ENCODE measurements at places on chromosomes 3 and 15. TPM values are rescaled to one million over a fixed set of nuclear protein-coding genes. Genes with fewer than 3 reads are reported as not detected.
A peak's percentile ranks its signal among the peaks of the same experiment; 100 is the strongest.

GRCh38 chr3:31196261-31196660, 301.8 kb upstream of the GADL1 start:
- peaks cover 6% of the 10 kb centered on the region for H3K4me1 ChIP-seq
- DNase-seq, result no peak
- H3K27ac ChIP-seq, result no peak overlapping the region
- H3K36me3 ChIP-seq, result no peaks in the 10 kb centered on the region
- H3K4me3 ChIP-seq, result no peak overlapping the region

The MCTP2 gene
- 36.1 TPM for total RNA-seq

DNA sequence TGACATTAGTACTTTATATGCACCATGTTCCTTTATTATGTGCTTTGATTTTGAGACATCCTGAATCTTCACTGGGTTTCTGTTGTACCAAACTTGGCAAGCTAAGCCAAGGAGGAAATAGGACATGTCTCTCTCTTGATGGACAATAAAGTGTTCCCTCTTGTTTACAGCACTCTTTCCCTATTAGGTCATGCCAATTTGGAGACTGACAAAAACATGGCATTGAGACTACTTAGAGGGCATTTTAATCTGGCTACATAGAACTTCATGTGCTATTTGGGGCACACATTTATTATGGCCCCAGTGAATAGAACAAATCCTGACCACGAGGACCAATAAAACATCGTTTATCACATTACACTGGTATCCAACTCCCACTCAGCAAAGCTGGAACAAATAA, 85.3 kb upstream of the TNFSF10 start:
- peak overlapping the region; percentile 14 for H3K27ac ChIP-seq
- no peaks in the 10 kb centered on the region for H3K27me3 ChIP-seq
- H3K36me3 ChIP-seq, result no peaks in the 10 kb centered on the region
- peaks cover 11% of the 10 kb centered on the region for H3K4me1 ChIP-seq

The ANP32A gene
- 129 TPM for total RNA-seq

DNA sequence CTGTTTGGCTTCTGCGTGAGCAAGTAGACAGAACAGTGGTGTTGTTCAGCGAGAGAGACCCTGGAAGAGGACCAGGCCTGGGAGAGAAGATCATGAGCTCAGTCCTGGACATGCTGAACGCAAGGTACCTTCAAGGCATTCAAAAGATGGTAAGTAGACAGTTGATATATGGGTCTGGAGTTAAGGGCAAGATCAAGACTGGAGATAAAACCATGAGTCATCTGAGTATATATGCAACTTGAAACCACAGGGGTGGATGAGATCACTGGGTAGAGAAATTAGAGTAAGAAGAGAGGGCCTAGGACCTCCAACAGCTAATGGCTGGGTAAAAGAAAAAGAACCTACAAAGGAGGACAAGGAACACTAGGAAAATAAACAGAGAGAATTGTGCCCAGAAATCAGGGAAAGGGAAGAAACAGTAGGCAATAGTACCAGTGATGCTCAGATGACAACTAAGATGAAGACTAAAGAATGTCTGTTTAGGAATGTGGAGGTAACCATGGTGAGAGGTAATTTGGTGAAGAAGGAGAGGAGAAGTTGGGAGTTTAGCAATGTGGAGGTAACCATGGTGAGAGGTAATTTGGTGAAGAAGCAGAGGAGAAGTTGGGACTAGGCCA, 343.2 kb upstream of the ADAMTS9 start:
- no peaks in the 10 kb centered on the region for H3K36me3 ChIP-seq
- H3K4me1 ChIP-seq, result no peaks in the 10 kb centered on the region
- no peak overlapping the region for H3K27ac ChIP-seq
- no peak overlapping the region for H3K4me3 ChIP-seq
- DNase-seq, result no peak

The SCN5A gene
- total RNA-seq, result 0.24 TPM

DNA sequence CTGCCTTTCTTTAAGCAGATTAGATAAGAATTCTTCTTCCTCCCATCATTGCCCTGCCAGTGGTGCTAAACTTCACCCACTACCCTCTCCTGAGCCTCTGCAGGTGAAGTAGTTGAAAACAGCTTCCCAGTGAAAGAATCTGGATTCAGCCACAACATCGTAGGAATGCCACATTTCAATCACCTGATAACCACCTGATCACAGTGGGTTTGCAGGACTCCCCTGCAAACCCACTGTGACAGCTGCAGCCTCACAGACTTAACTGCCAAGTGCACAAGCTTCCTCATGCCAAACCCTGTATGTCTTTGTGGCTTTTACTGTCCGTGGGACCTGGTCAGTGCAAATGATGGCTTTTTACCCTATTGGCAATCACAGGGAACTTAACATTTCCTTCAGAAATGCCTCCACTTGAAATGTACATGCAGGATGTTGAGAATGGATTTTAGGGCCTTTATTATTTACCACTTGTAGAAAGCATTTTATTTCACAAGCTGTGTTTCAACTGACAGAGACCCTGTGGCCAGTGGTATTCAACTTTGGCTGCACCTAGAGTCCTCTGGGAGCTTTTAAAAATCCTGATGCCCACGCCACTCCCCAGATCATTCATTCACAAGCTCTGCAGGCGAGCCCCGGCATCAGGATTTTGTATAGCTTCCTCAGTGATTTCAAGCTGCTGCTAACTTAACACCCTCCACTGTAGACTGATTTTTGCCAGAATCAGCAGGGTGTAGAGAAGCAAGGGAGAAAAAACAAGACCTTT, 49.1 kb downstream of the OXNAD1 start:
- H3K27me3 ChIP-seq, result no peaks in the 10 kb centered on the region
- DNase-seq, result no peak
- H3K36me3 ChIP-seq, result peaks cover 59% of the 10 kb centered on the region
- H3K4me3 ChIP-seq, result no peak overlapping the region
- H3K4me1 ChIP-seq, result peaks cover 27% of the 10 kb centered on the region
- no peak overlapping the region for H3K27ac ChIP-seq

The TMCC1 gene
- total RNA-seq, result 33.4 TPM

The SLC12A8 gene
- total RNA-seq, result 9.1 TPM

DNA sequence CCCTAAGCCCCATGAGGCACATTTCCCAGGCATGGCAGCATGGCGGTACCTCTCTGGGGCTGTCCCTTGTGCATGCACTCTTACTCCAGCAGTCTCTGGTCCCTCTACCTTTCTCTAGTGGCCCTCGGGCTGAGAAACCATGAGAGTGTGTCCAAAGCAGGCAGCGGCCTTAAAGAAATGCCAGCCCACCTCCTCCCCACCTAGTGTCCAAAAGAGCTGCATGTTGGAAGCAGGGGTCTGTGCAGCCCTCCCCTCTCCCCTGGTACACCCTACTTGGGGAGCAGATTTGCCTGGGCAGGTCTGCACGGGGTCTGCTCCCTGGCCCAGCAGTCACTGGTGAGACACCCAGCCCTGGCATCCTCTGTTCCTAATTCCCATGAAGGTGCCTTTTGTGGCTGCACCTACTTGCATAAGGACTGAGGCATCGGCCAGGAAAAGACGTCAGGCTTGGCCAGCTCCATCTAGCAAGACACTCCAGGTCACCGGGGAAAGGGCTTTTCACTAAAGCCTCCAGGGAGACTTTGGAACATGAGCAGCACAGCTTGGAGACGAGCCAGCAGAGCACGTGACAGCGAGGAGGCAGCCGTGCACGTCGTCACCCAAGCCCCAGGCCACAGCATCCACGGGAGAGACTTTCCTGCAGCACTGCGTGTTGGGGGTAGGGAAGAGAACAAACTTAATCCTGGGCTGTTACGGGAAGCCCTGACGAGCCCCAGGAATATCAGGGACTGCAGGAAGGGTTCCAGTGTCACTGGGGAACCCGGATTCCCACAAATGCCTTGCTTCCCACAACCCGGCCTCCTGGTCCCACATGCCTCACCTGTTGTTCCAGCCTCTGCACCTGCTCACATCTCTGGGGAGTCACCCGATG, 38.8 kb downstream of the TM2D3 start:
- peaks cover 7% of the 10 kb centered on the region for H3K4me1 ChIP-seq
- DNase-seq, result no peak
- H3K27ac ChIP-seq, result no peak overlapping the region
- H3K36me3 ChIP-seq, result no peaks in the 10 kb centered on the region

DNA sequence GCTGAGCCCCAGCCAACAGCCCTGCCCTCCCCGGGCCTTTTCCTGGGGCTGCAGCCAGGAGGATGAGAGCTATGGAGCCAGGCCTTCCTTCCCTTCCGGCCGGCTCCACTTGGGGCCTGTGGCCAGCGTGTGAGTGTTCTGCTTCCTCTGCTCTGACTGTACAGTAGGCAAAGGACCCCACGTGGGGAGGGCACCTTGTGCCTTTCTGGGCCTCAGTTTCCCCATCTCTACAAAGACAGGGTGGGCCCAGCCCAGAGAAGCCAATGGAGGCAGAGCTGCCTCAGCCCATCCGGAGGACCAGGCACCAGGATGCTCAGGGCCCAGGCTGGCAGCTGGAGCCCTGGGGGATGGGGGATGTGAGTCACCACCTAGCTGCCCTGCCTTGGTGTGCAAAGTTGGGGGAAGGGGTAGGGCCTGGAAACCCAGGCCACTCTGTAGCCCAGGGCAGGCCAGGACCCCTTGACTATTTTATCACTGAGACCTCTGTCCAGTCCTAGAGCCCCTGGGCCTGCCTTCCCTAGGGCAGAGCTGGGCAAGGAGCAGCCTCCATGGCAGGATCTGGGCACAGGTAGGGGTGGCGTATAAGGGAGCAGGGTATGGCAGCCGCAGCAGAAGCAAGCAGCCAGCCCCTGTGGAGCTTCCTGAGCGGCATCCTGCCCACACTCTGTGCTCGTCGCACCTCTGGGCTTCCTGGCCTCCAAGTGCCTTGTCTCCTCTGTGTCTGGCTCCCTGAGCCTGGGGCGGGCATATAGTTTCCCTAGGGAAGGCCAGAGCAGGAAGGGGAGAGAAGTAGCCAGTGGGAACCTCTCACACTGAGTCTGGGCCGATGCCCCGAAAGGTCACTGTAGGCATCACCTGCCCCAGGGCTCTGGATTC, 1.8 kb downstream of the PSTPIP1 start:
- no peaks in the 10 kb centered on the region for H3K36me3 ChIP-seq
- H3K27me3 ChIP-seq, result no peaks in the 10 kb centered on the region
- DNase-seq, result no peak
- H3K27ac ChIP-seq, result peak overlapping the region; percentile 77

GRCh38 chr15:45111390-45112142, 2.4 kb downstream of the DUOX2 start:
- H3K27ac ChIP-seq, result no peak overlapping the region
- no peak overlapping the region for H3K4me3 ChIP-seq
- H3K36me3 ChIP-seq, result no peaks in the 10 kb centered on the region
- H3K27me3 ChIP-seq, result peaks cover 74% of the 10 kb centered on the region
- H3K4me1 ChIP-seq, result peaks cover 29% of the 10 kb centered on the region

The ZNF620 gene
- 6.4 TPM for total RNA-seq

The DUOXA2 gene
- total RNA-seq, result not detected

The SERINC4 gene
- not detected for total RNA-seq

The CIDEC gene
- total RNA-seq, result not detected

The CTXN2 gene
- not detected for total RNA-seq

DNA sequence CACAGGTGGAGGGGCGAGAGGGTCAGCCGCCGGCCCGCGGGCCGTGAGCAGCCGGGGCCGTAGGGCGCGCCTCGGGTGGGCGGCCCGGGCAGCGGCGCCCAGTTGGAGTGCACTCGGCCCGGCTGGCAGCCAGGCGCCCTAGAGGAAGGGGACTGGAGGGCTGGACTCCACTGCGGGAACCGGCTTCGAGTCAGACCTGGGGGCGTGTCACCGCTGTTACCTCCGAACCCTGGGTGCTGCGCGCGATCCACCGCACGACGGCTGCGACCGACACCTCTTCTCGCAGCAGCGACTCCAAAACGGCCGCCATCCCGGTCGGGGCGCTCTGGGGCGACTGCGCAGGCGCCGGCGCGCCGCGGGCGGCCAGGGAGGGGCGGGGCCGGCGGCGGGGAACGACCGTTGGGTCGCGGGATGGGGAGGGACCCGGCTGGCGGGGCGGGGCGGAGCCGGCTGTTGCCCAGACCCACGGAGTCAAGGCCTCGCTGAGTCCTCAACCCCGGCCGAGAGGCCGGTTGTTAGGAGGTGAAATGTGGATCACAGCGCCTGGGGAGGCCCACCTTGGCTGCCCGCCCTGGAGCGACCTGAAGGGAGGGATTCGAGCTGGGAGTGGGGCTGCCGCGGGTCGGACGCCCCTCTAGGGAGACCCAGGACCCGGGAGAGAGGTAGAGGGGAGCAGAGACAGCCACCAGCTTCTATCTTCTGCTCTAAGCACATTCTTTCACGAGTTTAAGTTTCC, at the start of gene CDAN1:
TSS of gene CDAN1 (minus strand) at position 336 of the 736 bp plus-strand sequence. CDS start at position 310, 26 bp downstream.
- H3K36me3 ChIP-seq, result peaks cover 33% of the 10 kb centered on the region
- peak within 1 kb of the TSS; percentile 89 for H3K27ac ChIP-seq
- peak within 1 kb of the TSS; percentile 96 for H3K4me3 ChIP-seq
- peaks cover 17% of the 10 kb centered on the region for H3K4me1 ChIP-seq
- DNase-seq, result peak; percentile 94

The NR1I2 gene
- 0.21 TPM for total RNA-seq
